NCI-H2107 (cell line): ENCODE measurements at places on chromosomes 7 and 10.

DNA sequence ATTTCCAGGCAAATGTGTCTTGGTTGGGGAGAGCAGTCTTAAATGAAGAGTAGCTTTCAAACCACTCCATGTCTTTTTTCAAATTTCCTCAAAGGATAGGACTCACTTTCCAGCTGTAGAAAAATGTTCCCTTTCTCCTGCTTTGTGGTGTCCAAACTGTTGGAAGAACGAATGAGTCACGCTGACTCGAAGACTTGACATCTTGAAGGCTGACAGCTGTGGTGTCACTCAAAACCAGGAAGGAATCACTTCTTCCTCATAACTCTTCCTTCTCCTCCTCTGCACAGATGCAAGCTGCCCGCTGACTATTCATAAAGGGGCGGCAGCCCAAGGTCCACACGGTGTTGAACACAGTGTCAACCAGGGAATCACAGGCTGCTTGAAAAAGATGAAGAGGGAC is 19.2 kb downstream of the PLA2G12B start:
- DNase-seq = no peak

DNA sequence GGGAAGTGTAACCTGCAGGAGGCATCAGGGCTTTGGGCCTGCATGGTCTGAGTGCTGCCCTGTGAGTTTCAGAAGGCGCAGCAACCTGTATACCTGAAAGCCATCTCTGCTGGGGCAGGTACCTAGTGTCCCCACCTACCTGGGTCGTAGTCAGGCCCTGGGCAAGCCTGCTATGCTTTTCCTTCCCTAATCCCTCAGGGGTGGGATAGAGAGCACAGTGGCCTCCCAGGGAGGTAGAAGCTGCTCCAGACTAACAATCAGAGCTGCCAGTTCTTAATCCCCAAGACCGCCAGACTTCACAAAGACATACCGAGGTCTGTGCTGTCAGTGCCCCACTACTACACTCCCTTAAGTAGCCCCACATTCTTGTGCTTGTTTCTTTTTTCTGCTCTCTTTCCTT is 52.0 kb downstream of the PTEN start:
- DNase-seq = no peak

DNA sequence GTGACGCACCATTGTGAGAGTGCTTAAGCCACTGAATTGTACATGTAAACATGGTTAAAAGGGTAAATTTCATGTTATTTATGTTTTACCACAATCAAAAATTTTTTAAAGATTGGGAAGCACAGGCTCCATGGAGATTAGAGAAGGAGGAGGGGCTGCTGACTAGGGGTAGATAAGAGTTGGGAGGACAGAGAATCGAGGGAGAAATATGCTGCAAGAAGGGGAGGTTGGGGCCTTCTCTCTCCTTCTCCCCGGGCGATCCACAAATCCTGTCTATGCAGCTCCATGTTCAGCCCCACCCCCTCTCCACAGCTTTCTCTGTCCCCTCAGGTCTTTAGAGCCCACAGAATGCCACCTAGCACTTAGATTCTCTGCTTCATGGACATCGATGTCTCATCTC is 12.1 kb downstream of the ZNF467 start:
- no peak for DNase-seq

DNA sequence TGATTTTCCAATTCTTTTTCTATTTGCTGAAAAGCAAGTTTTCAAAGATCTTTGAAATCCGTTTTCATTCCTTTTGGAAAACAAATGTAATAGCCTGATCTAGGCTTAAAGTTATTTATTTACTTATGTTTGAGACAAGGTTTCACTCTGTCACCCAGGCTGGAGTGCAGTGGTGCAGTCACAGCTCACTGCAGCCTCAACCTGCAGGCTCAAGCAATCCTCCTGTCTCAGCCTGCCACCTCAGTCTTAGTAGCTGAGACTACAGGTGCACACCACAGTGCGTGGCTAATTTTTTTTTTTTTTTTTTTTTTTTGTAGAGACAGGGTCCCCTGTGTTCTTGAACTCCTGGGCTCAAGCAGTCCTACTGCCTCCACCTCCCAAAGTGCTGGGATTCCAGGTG is 4.6 kb downstream of the ST7 start:
- DNase-seq = no peak

DNA sequence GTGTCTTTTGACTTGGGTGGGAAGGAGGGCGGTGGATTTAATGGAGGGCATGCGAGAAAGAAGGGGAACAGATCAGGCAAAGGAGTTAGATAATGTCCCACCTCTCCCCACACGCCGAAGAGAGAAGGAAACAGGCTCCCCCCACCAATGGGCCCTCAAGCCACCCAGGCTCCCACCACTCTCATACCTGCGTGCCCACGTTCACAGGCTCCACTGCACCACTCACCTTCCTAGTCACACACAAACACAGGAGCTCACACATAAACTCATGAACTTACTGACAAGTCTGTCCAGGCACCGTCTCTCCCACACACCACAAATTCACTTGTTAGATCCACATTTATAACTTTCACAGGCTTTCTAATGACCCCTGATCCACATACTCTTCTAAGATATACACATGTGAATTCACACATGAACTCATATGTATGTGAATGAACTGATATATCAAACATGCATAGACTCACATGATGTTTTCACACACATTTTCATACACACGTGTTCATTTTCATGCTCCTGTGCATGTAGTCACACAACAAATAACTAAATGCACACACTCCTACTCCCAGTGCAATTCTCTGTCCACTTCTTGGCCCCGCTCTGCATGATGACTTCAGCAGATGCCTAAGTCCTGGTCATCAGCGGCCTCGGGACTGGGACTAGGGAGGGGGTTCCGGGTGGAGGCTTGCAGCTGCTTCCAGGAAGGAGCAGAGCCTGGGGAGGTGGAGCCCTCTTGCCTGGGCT is 1.5 kb downstream of the LZTS2 start:
- no peak for DNase-seq
